Thoracic aorta (tissue), 2 donors: ENCODE measurements at places on chromosomes 16 and 17.

DNA sequence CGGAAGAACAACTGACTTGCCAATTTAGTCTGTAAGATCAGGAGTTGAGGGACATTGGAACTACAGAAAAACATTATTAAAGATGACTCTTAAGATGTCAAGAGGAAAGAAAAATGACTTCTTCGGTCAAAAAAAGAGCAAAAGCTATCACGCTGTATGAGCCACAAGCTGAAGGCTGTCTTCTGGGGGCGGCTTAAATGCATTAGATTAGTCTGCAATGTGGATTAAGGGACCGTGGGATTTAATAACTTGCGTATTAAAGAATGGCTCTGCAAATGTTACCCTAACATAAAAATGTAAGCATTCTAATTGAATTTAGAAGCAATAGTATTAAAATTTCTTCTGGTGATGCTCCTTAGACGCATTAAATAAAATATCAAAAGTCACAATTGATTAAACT is 108.6 kb downstream of the PITPNC1 start:
- DNase-seq = no peak

- DNase-seq = no peak
Measured at GRCh38 chr17:9725575-9725974, 65.8 kb downstream of the DHRS7C start.

- no peak for DNase-seq
Measured at GRCh38 chr16:86074651-86075487, 175.9 kb downstream of the IRF8 start.

DNA sequence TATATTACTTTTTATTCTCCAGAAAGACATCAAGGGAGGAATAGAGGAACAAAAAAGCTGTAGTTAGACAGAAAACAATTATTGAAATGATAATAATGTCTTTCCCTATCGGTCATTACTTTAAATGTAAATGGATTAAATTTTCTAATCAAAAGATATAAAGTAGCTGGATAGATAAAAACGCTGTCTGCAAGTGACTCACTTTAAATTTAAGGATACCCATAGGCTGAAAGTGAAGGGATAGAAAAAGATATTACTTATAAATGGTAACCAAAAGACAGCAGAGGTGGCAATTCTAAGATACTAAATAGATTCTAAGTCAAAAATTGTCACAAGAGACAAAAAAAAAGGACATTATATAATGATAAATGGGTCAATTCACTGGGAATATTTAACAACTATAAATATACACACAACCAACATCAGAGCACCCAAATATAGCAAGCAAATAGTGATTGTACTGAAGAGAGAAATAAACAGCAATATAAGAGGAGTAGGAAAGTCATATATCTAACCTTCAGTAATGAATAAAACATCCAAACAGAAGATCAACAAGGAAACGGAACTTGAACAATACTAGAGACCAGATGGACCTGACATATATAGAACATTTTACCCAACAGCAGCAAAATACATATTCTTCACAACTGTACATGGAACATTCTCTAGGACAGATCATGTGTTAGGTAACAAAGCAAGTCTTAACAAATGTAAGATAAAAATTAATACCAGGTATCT is 116.9 kb downstream of the BRIP1 start:
- no peak for DNase-seq

GRCh38 chr17:68446626-68447041 is 10.7 kb downstream of the WIPI1 start:
- DNase-seq = no peak

DNA sequence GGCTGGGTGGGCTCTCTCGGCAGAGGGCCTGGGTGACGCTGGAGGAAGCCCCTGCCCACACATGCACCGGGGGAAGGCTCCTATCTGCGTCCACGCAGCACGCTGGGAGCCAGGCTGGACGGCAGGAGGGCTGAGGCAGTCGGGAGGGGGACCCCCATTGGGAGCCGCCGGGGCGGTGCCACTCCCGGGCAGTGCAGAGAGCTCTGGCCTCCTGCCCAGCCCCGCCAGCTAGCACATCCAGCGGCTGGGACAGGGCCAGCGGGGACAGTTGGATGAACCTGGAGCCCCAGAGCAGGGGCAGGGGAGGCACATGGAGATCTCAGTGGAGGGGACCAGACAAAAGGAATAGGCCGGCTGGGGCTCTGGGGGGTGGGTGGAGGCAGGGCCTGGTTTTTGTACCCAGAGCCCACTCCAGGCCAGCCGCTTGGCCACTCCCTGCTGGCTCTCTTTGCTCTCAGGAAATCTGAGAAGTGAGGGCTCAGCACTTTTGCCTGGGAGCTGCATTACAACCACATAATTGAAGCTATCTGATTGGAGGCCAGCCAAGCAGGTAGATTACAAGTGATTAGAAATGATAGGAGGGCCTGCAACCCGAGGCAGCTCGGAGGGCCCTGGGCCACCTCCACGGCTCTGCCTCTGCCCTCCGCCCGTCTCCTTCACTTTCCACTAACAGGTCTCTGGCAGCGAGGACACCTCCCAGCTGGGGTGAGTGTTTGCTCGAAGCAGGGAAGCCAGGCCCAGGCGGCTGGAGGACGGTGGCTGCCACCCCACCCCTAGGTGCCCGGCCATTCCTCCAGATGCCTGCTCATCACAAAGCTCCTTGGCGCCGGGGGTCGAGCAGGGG is 40.1 kb downstream of the ENGASE start:
- no peak for DNase-seq

- DNase-seq = no peak
Measured at GRCh38 chr16:63059676-63060075, 1023.4 kb upstream of the CDH8 start.

- no peak for DNase-seq
Measured at GRCh38 chr16:79664407-79664806, 63.9 kb upstream of the MAF start.

GRCh38 chr16:48499923-48500381 is 110.0 kb downstream of the N4BP1 start:
- DNase-seq = no peak

- DNase-seq = no peak
Measured at GRCh38 chr17:83187782-83188311, 108.4 kb downstream of the METRNL start.

DNA sequence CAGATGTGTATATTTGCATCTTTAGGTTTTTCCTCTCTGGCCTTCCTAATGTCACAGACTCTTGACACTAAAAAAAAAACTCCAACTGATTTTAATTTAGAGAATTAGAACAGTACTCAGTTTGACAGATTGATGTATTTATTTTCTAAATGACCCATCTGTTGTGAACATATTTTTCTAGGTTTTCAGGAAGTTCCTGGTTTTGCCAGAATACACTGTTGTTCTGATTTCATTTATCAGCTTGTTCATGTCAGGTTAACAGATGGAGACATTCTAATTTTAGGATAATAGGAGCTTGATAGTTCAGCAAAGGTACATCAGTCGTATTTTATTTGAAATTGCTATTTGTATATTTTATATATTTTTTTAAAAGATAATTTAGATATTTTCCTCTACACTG is 133.4 kb downstream of the TANC2 start:
- no peak for DNase-seq

DNA sequence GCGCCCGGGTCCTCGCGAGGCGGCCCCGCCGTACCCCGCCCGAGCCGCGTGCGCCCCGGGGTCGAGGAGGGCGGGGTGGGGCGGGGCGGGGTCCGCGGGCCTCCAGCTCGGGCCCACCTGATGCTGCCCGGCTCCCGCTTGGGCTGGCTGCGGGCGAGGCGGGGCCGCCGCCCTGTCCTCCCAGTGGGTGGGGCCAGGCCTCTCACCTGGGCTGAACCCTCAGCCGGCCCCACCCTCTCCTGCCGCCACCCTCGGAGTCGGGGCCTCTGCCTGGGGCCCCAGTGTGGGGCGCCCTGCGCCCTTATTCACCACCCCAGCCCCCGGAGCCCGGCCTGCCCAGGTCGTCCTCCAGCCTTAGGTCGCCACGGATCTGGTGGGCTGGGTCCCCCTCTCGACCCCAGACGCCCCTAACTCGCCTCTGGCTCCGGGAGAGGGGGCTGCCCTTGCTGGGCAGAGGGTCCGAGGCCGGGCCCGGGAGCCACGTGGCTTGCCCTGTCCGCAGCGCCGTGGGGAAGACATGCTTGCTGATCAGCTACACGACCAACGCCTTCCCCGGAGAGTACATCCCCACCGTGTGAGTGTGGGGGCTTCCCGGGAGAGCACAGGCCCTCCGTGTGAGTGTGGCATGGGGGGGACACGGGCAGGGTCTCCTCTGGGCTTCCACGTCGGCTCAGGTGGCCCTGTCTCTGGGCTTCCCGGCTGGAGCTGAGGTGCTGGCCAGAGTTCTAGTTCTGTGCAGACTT is 578 bp downstream of the RAC3 start:
- no peak for DNase-seq

- peak; percentile 66 for DNase-seq
Measured at GRCh38 chr17:78174346-78174869, 6.0 kb downstream of the SYNGR2 start.

DNA sequence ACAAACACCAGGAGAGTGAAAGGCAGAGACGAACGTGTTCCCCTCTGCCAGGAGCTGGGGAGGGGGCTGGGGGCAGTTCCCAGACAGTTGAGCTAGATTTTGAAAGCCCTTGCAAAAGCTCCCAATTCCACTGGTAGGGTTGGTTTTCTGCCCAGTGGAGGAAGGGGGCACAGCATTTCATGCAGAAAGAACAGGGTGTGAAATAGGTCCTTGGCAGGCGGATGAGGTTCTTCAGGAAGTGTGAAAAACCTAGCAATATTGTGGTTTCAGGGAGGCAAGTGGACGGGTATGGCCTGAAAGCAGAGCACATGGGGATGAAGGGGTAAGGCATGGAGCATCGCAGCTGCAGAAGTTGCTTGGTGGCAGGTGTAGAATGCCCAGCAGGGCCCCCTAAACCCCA is 248.3 kb downstream of the KATNIP start:
- DNase-seq = no peak

GRCh38 chr17:77708936-77709335 is 249.6 kb upstream of the TNRC6C start:
- DNase-seq = no peak

DNA sequence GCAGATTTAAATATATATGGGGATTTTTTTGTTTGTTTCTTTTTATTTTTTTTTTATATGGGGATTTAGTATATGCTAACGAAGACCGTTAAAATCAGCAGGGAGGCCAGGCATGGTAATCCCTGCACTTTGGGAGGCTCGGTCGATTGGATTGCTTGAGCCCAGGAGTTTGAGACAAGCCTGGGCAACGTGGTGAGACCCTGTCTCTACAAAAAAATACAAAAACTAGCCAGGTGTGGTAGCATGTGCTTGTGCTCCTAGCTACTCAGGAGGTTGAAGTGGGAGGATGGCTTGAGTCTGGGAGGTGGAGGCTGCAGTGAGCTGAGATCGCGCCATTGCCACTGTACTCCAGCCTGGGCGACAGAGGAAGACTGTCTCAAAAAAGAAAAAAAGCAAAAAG is 22.3 kb upstream of the MEIOC start:
- DNase-seq = no peak

DNA sequence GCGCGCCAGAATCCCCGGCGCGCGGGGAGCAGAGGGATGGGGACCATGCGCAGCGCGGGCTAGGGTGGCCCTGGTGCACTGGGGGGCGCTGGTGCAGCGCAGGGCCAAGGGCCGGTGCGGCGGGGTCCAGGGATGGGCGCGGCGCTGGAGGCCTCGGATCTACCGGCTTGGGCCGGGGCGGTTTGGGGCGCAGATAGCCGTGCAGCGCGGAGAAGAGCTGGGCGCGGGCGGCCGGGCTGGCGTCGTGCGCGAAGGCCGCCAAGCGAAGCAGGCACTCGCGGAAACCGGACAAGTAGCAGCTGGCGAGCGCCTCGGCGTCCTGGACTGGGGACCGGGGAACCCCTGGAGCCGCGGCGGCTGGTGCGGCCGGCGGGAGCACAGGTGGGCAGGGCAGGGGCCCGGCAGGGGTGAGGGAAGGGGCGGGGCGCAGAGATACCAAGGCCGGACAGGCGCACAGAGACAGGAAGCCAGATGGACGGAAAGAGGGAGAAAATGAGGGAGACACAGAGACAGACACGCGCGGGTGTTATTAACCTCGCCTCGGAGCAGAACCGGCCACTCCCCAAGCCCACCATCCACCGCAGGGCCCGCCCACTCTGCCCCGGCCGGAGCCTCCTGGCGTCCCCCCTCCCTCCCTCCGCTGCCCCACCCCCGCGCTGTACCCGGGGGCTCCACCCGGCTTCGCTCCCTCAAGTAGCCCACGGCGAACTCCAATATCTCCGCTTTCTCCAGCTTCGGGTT is 2.1 kb downstream of the HES7 start:
- DNase-seq = no peak

GRCh38 chr16:30395992-30396585 is 869 bp downstream of the ZNF48 start:
- DNase-seq = no peak

DNA sequence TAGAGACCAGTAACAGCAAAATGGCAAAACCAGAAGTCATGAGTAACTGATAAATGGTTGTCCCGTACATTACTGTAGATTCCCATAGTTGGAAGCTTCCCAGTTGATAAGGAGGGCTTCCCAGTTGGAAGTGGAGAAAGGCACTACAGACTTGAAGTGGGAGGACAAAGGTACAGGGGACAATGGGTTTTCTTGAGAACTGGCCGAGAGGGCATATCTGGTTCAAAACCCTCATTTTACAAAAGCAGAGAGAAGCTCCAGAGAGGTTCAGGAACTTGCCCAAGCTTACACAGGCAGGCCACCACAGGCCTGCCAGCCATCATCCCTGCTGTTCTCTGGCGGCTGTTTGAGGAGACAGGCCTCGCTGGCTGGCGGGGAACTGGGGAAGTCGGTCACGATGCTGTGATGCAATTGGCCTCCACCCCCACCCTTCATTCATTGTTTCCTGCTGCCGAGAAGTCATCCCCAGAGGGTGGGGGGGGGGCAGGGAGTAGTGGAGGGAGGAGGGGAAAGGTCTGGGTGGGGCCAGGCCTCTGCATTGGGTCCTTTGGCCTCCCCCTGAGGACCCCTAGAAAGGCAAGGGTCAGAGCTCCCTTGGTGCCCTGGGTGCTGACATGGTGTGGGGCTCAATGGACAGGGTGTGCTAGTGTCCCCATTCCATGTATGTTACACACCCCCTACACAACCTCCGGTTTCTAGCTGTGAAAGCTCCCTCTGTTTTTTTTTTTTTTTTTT is 3.0 kb downstream of the UBALD2 start:
- no peak for DNase-seq

DNA sequence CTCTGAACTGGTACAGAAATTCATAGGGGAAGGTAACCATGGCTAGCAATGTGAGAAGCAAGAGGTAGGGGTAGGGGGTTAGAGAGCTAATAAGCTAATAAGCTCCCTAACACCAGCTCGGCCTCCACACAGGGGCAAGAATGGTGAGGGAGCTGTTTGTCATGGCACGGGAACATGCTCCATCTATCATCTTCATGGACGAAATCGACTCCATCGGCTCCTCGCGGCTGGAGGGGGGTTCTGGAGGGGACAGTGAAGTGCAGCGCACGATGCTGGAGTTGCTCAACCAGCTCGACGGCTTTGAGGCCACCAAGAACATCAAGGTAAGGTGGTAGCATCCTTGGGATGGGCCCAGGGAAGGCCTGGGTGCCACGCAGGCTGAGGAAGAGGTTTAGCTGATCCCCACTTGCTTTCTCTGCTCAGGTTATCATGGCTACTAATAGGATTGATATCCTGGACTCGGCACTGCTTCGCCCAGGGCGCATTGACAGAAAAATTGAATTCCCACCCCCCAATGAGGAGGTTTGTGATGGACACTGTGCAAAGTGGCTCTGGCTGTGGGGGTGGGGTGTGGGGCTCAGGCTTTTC is 3.5 kb upstream of the FTSJ3 start:
- no peak for DNase-seq
